ENCODE measurements at places on chromosomes 13 and 19. TPM values are rescaled to one million over a fixed set of nuclear protein-coding genes. Genes with fewer than 3 reads are reported as not detected.

SLC25A41 gene
- total RNA-seq = not detected

TNNT1 gene
- total RNA-seq = 1.2 TPM

SIRT6 gene
- 20.3 TPM for total RNA-seq

ACER1 gene
- not detected for total RNA-seq

CIC gene
- total RNA-seq = 76.7 TPM

RNF126 gene
- total RNA-seq = 32.9 TPM

ZNF547 gene
- 3.3 TPM for total RNA-seq

CIRBP gene
- total RNA-seq = 322 TPM

KXD1 gene
- 68.3 TPM for total RNA-seq

KIRREL2 gene
- total RNA-seq = not detected

SUCLA2 gene
- total RNA-seq = 34.9 TPM

LILRA1 gene
- 4.7 TPM for total RNA-seq

MYO16 gene
- 0.46 TPM for total RNA-seq

SIGLEC8 gene
- 2.1 TPM for total RNA-seq

DLL3 gene
- total RNA-seq = not detected

SLC7A9 gene
- total RNA-seq = 0.46 TPM

GNG7 gene
- total RNA-seq = 5.5 TPM

FCER2 gene
- total RNA-seq = 0.58 TPM

KL gene
- 12.5 TPM for total RNA-seq

LMTK3 gene
- 7.1 TPM for total RNA-seq

PRKCG gene
- total RNA-seq = not detected

CRX gene
- not detected for total RNA-seq

OR7D2 gene
- total RNA-seq = 0.52 TPM

GPR12 gene
- total RNA-seq = not detected

OR7A5 gene
- total RNA-seq = not detected

ICAM4 gene
- total RNA-seq = 11.1 TPM

CABP5 gene
- not detected for total RNA-seq

ZNF329 gene
- total RNA-seq = 7.4 TPM

CPB2 gene
- total RNA-seq = 74.4 TPM

GSX1 gene
- not detected for total RNA-seq

Measured in upper lobe of right lung (tissue), 1 donor.